ENCODE measurements at places on chromosomes 2 and 18.

DNA sequence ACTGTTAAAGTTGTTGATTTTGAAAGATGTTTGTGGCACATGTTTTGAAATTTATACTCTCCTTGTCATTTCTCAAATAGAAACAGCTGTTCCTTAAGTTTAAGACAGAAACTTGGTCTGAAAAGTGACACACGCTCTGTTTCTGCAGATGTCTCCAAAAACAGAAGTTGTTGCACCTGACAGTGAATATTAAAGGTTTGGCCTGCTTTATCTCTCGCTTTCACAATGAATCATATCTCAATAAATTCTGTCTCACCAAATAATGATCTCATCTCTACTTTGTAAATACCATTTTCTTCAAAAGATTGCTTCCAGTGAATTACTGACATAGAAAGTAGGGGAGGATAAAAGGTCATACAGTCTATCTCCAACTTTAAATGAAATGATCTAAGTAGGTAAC lies 294.9 kb upstream of the SYT4 start:
- no peak for DNase-seq

DNA sequence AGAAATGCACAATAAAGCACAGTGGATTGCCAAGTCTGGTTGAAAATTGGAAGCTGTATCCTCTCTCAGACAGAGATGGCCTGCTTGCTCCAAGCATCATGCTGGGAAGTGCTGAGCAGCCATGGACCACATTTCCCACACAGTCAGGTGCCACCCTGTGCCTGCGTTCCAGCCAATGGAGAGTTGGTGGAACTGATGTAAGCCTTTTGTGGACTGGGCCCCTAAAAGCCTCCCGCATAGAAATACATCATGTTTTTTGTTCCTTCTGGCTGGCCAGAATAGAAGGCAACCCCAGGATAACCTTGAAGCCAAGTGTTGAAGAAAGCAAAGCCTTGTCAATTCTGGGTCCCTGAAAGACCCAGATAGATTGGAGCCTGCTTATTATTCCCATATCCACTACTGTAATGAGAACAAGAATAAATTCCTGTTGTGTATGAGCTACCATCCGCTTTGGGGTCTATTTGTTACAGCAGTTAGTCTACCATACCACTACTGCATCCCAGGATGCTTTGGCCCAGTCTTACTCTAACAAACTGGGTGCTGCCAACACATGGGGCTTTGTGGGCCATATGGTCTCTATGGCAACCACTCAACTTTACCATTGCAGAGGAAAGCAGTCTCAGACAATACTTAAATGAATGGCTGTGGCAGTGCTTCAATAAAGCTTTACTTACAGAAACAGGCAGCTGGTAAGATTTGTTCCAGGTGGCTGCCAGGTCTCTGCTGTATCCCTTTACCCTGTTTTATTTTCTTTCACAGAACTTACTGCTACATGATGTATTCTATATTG lies 65.4 kb downstream of the POLE4 start:
- DNase-seq, result no peak

DNA sequence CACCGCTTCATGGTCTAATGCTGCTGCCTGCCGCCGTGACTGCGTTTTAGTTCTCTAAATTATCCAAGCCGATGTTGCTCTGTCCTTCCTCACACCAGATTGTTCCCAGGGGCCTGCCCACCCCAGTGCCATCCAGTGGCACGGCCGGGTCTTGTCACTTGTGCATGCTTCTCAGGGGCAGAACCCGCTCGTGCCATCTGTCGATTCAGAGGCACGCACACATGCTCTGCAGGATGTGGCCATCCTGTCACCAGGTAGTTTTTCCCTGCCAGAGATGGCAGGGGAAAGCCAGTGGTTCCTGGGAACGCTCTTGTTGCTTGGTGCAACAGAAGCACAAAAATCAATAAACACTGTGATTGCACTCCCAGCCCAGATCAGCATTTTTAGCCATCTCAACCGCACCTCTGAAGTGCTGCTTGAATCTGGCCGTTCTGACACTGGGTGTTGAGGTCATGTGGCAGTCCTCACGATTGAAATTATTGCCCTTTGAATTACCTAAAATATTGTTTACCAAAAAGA lies 119.6 kb upstream of the BOD1L2 start:
- DNase-seq, result no peak

DNA sequence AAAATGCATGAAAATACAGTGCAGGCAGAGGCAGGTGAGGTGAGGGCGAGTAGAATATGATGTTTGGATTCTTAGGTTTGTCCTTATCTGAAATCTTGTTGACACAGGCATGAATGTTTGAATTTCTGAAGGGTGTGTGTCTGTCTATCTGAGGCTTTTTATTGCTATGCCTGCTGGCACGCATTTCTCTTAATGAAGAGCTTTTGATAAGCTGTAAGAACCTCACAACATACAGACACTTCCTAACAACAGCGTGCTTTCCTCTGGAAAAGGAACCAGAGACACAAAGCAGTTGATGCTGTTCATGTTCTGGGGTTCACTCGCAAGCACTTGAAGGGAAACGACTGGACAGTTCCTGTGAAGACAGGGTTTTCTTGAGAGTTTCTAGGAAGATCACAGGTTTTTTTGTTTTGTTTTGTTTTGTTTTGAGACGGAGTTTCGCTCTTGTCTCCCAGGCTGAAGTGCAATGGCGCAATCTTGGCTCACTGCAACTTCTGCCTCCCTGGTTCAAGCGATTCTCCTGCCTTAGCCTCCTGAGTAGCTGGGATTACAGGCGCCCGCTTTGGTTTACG lies 33.3 kb upstream of the CABLES1 start:
- no peak for DNase-seq

DNA sequence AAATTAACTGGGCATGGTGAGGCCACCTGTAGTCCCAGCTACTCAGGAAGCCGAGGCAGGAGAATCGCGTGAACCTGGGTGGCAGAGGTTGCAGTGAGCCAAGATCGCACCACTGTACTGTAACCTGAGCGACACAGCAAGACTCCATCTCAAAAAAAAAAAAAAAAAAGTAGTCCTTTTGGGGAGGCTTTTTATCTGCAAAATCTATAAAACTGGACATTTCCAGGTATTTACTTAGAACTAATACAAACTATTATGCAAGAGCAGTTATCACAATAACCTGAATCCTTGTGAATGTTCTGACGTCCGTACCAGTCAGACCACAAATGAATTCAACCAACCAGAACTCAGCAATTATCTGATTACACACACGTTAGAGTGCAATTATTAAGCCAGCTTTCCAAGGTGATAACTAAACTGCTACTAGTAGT lies 8.8 kb upstream of the RAPH1 start:
- no peak for DNase-seq

- DNase-seq, result no peak
Observed at GRCh38 chr2:9517118-9517782, 38.4 kb downstream of the ADAM17 start.

GRCh38 chr18:26746398-26746797 lies 119.1 kb downstream of the AQP4 start:
- DNase-seq, result no peak

GRCh38 chr2:41779888-41780287 lies 267.9 kb upstream of the PKDCC start:
- no peak for DNase-seq

GRCh38 chr2:103437161-103437560 lies 675.3 kb downstream of the TMEM182 start:
- DNase-seq, result no peak

GRCh38 chr2:10228611-10229365 lies 73.9 kb upstream of the HPCAL1 start:
- DNase-seq, result no peak

- peak; percentile 78 for DNase-seq
Observed at GRCh38 chr2:42147641-42148274, 21.4 kb upstream of the EML4 start.

DNA sequence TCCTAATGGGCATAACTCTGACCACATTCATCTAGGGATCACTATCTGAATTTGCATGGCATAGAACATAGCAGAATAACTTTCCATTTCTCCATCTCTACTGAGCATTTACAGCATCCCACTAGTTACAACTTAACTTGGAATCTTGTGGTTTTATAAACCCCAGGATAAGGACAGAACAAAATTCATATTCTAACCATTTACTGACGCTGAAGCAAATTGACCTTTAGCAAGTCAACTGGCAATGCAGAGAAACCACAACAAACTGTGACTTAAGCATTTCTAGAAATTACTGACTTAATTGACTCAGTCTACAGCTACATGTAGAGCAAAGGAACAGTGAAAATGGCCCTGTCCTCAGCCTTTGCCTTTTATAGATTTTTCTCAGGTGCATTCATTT lies 61.2 kb downstream of the DCC start:
- DNase-seq, result no peak

GRCh38 chr18:5197032-5197434 lies at the start of gene AKAIN1:
TSS of gene AKAIN1 (minus strand) at chr18:5197257. CDS start at chr18:5197053, 204 bp downstream.
- DNase-seq, result no peak

DNA sequence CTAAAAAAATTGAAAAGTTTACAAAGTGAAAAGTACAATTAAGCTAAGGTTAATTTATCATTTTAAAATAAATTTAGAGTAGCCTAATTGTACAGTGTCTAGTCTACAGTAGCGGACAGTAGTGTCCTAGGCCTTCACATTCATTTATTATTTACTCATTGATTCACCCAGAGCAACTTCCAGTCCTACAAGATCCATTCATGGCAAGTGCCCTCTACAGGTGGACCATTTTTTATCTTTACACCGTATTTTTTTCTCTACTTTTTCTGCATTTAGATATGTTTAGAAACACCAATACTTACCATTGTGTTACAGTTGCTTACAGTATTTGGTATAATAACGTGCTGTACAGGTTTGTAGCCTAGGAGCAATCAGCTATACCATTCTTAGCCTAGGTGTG lies 84.1 kb downstream of the TSN start:
- DNase-seq, result no peak

GRCh38 chr2:182672466-182673165 lies 43.4 kb upstream of the DNAJC10 start:
- DNase-seq, result peak; percentile 7

- DNase-seq, result no peak
Observed at GRCh38 chr2:80531319-80531718, 226.8 kb upstream of the LRRTM1 start.
